ENCODE measurements at places on chromosomes 6 and 20. TPM values are rescaled to one million over a fixed set of nuclear protein-coding genes. Genes with fewer than 3 reads are reported as not detected.

Gene PRICKLE4
- not detected for total RNA-seq

Gene FERMT1
- total RNA-seq, result 7.5 TPM

Gene ASCC3
- total RNA-seq, result 74.4 TPM

Gene ADISSP
- 68.9 TPM for total RNA-seq

Gene UTRN
- total RNA-seq, result 83.5 TPM

Gene ACTL10
- total RNA-seq, result 2.3 TPM

Gene EYA2
- 1.4 TPM for total RNA-seq

All from myometrial cell (primary cell).